ENCODE measurements at places on chromosomes 12 and 14. TPM values are rescaled to one million over a fixed set of nuclear protein-coding genes. Genes with fewer than 3 reads are reported as not detected.

GRCh38 chr12:25208554-25208953 is 13.5 kb downstream of the ETFRF1 start:
- DNase-seq = no peak

- no peak for DNase-seq
Observed at GRCh38 chr14:56268673-56269072, 150.5 kb downstream of the PELI2 start.

- no peak for DNase-seq
Observed at GRCh38 chr14:41916313-41916712, 309.6 kb downstream of the LRFN5 start.

GRCh38 chr14:75793806-75794205 is 132.8 kb downstream of the TTLL5 start:
- DNase-seq = no peak

- DNase-seq = no peak
Observed at GRCh38 chr12:95326445-95326844, 108.8 kb downstream of the VEZT start.

- DNase-seq = no peak
Observed at GRCh38 chr14:82587226-82587625, 1053.6 kb upstream of the SEL1L start.

DNA sequence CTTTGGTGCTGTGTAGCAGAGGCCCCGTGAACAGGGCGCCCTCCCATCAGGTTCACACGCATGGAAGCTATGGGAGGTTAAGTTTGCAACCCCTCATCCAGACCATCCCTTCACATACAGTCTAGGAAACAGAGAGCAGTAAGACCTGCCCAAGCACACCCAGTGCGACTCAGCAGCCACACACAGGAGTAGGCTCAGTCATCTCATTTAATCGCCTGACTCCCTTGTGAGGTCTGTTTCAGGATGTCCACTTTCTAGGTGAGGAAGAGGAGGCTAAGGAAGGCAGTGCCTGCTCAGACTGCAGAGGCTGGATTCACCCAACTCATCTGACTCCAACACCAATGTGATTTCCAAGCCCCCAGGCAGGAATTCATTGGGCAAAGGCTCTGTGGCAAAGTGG is 11.9 kb downstream of the BDKRB1 start:
- DNase-seq = no peak

- peak; percentile 72 for DNase-seq
Observed at GRCh38 chr12:40105515-40106201, at the start of gene SLC2A13. TSS of gene SLC2A13 (minus strand) at chr12:40106081. CDS start at chr12:40105808, 273 bp downstream.

DNA sequence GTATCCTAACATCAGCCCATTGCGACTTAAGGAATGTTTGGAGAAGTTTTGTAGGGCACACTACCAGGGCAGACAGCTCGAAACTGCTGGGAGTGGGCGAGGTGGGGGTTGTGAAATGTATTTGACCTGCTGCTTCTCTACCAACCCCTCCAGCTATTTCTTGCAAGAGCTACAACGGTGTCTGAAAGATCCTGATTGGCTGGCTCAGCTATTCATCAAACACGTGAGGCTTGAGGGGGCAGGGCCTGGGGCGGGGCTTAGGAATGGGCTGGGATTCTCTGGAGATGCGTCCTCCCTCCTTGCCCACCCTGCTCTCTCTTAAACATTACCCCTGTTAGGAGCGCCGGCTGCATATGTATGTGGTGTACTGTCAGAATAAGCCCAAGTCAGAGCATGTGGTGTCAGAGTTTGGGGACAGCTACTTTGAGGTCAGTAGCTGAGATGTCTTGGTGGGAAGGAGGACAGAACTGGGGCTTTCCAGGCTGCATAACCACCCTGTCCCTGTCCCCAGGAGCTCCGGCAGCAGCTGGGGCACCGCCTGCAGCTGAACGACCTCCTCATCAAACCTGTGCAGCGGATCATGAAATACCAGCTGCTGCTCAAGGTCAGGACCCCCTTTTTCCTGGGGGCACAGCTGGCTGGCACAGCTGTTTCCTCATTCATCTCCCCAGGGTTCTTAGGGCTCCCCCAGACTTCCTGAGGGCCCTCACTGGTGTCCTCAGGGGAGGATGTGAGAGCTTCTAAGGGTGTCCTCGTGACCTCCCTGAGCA is 3.1 kb downstream of the ARHGEF25 start:
- DNase-seq = no peak

GRCh38 chr12:94289461-94290312 is 141.3 kb downstream of the PLXNC1 start:
- DNase-seq = no peak

- no peak for DNase-seq
Observed at GRCh38 chr14:51356381-51356780, 116.3 kb downstream of the TMX1 start.

- DNase-seq = no peak
Observed at GRCh38 chr12:101424620-101425019, 17.0 kb upstream of the ARL1 start.

- no peak for DNase-seq
Observed at GRCh38 chr12:117161460-117162166, 28.7 kb downstream of the FBXO21 start.

The TAS2R42 gene
- not detected for total RNA-seq

The PRH1 gene
- total RNA-seq = 47.6 TPM

The OR6C68 gene
- total RNA-seq = not detected

The SMCO2 gene
- total RNA-seq = not detected

The SLC25A21 gene
- 2.2 TPM for total RNA-seq

The ERP27 gene
- 122 TPM for total RNA-seq
